Cerebellar nuclear complex (tissue), 1 donor: ENCODE measurements at places on chromosomes 4 and X.

GRCh38 chrX:1118572-1119199 is 93.8 kb downstream of the CRLF2 start:
- DNase-seq, result no peak

GRCh38 chrX:140701480-140701879 is 8.1 kb upstream of the LINC00632 start:
- DNase-seq, result peak; percentile 8

DNA sequence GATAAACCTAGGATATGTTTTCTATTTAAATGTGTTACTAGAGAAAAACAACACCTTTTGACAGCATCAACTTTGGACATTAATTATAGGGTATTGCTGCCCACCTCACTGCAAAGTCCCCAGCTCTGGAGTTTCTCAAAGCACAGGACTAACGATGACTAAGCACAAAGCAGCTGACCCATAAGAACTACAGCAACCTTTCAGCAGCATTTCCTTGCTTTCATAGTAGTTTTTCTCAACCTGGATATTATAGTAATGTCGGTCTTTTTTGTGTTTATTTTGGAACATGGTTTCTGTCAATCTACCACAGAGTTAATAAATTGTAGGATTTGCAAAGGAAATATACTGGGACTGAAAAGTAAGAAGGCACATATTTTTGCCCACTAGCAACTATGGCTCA is 21.5 kb downstream of the HHIP start:
- DNase-seq, result no peak

GRCh38 chrX:136694431-136695087 is 46.6 kb downstream of the CD40LG start:
- DNase-seq, result no peak

GRCh38 chrX:16429406-16429805 is 220.6 kb upstream of the S100G start:
- DNase-seq, result no peak

GRCh38 chrX:7145454-7145853 is 2.1 kb upstream of the STS start:
- no peak for DNase-seq

GRCh38 chrX:14010566-14010965 is 19.1 kb downstream of the GEMIN8 start:
- no peak for DNase-seq

DNA sequence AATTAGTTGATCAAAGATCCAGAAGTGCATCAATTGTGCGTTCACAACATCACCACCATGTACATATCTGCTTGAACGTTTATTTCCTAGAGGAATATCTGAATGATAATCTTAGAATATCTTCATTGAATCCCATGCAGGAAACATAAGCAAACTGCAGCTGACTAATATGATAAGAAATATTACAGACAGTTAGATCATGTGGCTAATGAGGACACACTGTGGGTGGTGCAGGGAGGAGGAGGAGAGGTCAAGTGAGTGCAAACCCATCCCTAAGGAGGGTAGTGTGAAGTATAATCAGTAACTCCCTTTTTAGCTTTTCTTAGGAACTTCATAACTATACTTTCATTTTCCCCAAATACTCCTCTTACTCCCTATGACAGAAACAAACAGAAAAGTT is 58.3 kb upstream of the HPGD start:
- DNase-seq, result no peak

DNA sequence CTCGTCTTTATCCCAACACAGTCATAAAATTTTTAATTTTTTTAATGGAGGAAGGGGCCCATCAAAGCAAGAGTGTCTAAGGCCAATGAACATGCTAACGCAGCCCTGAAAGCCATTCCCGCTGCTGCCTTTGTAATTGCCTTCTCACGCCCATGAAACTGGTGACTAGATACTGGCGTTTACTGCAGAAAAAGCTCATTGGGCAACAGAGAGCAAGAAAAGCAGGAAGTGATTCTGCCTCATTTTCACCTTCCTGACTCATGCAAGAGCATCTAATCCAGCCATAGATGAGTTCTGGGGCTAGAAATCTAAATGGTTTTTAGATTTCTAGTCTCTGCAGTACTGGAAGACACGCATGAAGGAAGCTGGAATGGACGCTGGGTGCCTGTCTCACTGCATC is 72.5 kb downstream of the ANXA3 start:
- no peak for DNase-seq

- no peak for DNase-seq
Measured at GRCh38 chr4:80058740-80059139, 14.3 kb downstream of the ANTXR2 start.

GRCh38 chr4:113603911-113604310 is 157.6 kb downstream of the CAMK2D start:
- DNase-seq, result no peak

- no peak for DNase-seq
Measured at GRCh38 chrX:35046660-35047296, 104.2 kb downstream of the FAM47B start.

DNA sequence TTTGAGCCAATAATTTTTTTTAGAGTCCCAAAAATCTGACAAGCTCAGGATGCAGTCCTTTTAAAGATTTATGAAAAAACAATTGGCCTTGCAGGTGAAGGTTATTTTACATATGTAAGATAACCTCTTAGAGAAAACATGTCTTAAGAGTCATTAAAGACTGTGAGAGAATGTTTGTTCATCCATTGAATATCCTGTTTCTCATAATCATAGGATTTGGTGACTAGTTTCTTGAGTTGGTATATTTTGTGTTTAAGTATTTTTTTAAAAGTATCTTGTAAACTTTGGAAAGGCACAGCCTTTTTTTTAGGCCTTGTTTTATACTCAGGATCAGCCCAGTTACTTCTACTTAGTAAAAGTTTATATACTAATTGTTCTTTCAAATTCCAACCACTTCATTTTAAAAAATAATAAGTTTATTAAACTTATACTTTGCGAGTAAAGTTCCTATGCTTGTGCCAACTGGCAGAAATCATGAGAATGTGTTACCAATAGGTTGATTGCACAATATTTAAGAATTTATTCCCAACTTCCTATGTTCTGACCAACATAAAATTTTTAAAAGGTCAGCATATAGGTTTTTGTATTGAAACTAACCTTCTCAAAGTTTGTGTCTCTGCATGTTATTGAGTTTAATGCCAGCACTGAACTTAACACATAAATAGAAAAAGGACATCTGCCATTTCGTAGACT is 40.0 kb upstream of the ARSJ start:
- DNase-seq, result no peak

- DNase-seq, result no peak
Measured at GRCh38 chrX:117196481-117196880, 733.7 kb upstream of the CT83 start.

- DNase-seq, result no peak
Measured at GRCh38 chrX:926991-927390, 285.5 kb downstream of the CRLF2 start.

DNA sequence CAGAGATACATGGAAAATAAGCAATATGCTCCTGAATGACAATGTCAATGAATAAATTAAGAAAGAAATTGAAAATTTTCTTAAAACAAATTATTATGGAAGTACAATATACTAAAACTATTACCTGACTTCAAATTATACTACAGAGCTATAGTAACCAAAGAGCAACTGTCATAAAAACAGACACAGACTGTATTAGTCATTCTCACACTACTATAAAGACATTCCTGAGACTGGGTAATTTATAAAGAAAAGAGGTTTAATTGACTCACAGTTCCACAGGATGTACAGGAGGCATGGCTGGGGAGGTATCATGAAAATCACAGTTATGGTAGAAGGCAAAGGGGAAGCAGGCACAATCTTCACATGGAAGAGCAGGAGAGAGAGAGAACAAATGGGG is 60.0 kb upstream of the CYSLTR1 start:
- DNase-seq, result no peak

DNA sequence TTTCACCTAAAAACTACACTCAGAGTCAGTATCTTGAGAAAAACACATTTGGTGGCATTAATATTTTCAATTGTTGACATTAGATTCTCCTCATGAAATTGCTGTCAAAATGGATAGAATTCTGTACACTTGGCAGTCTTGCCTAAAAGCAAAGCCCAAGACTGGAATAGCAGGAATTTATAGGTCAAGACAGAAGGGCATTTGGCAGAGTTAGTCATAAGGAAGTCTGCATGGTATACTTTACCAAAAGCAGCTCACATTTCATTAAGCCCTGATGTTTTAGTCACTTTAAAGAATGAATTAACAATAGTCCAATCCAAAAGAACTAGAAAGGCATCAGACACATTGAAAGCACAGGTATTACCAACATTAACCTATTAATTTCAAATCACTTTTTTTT is 7.1 kb downstream of the CCDC160 start:
- DNase-seq, result no peak

GRCh38 chr4:25834411-25835107 is 28.2 kb downstream of the SEL1L3 start:
- no peak for DNase-seq

- no peak for DNase-seq
Measured at GRCh38 chr4:95181243-95181995, 367.4 kb downstream of the UNC5C start.
